ENCODE measurements at places on chromosomes 16 and 17.

GRCh38 chr17:19542247-19542646 lies 8.6 kb downstream of the SLC47A1 start:
- DNase-seq: no peak

GRCh38 chr16:23182679-23183542 lies at the start of gene SCNN1G:
Gene SCNN1G, plus strand, starts transcription at chr16:23182745. Its CDS starts 3,527 bp downstream, at chr16:23186272.
- DNase-seq: peak; percentile 33

- DNase-seq: no peak
These were observed 410.1 kb downstream of the NPIPA8 start for GRCh38 chr16:17926461-17926860.

- no peak for DNase-seq
These were observed 16.3 kb downstream of the MPP3 start for GRCh38 chr17:43816336-43817320.

GRCh38 chr17:74555427-74555940 lies 9.6 kb upstream of the CD300C start:
- no peak for DNase-seq

DNA sequence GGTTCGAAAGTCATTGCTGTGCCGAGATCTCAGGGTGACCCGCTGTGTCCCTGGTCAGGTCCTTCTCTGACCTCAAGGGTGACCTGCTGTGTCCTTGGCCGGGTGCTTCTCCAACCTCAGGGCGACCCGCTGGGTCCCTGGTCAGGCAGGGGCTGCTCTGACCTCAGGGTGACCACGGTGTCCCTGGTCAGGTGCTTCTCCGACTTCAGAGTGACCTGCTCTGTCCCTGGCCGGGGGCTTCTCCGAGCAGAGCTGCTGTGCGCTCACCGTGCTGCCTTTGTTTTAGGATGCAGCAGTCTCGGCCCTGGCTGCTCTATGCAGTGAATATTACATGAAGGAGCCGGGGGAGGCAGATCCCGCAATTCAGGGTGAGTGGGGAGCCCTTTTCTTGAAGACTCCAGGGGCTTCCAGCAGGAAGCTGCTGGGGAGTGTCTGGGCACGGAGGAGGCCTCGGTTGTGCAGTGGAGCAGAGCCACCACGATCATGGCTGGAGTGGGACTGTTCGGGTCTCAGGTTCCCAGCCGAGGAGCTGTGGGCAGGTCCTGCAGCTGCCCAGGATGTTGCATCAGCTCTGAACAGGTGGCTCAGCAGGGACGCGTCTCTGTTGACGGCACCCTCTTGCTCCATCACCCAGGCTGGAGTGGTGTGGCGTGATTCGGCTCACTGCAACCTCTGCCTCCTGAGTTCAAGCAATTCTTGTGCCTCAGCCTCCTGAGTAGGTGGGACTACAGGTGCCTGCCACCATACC lies 83.7 kb upstream of the ZNF750 start:
- no peak for DNase-seq

DNA sequence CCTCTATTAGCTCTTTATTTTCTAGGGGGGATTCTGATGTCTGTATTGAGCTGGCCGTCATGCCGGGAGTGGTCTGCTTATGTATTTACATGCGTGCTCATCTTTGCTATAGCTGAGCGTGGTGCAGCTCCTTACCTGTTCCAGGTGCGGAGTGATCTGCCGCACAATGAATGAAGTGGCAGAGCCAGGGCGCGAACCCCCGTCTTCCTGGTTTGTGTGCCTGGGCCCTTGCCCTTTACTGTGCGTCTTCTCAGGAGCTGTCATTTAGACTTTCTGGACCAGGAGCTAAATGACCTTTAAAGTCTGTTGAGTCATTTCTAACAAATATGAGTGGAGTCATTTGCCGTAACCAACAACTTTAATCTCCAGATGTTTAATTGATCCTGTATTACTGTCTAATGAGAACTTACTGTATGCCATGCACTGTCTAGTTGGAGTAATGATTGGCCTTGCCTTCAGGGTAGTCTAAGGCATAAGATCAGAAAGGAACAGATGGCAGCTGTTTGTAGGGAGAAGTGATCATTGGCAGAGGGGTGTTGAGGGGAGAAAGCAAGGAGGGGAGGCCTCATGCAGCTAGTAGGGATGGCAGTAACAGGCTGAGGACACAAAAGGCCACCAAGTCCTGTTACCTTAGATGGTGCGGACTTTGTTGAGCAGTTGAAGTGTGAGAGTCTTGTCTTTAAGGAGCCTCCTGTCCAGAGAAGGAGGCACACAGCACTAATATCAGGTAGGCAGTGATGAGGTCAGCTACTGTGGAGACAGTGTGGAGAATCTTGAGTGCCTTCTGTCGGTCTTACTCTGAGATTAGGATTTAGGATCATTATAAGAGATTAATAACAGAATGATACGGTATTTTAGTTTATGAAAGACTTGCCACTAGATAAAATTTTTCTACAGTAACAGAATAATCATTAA lies 53.9 kb downstream of the USP10 start:
- no peak for DNase-seq

DNA sequence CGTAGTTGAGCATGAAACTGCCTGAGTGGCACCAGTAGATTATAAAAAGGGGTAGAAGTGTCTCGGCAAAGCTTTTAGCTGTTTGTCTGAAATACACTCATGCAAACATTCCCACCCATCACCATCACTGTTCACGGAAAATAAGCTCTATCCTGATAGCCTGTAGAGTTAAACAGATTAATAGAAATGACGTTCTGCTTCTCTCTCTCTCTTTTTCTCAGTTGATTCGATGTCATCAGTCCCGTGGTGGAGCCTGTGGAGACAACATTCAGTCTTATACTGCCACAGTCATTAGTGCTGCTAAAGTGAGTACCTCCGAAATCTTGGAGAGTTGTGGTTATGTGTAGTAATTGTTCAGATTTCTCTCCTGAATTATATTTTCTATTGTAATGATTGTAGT lies 224.7 kb downstream of the BCAS3 start:
- no peak for DNase-seq

DNA sequence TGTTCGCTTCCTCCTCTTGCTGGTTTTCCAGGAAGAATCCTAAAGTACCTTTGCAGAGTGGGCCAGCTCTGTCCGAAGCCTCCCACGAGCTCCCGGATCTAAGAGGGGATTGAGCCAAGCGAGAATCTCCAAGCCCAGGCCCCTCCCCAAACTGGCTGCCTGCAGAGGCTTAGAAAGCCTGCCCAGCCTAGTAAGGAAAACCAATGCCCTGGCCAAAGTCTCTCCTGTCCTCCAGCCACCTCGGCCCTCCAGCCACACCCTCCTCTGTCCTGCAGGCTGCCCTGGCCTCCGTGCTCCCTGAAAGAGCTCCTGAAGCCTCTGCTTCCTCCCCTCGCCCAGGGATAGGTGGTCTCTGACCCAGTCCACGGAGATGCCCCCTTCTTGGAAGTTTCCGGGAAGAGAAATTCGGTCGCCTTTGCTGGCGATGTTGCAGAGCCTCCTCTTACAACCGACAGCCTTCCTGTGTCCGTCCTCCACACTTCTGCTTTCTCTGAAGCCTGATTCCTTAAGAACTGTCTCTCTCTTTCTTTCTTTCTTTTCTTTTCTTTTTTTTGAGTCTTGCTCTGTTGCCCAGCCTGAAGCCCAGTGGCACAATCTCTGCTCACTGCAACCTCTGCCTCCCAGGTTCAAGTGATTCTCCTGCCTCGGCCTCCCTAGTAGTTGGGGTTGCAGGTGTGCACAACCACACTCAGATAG lies 54.9 kb upstream of the TOB1 start:
- no peak for DNase-seq

DNA sequence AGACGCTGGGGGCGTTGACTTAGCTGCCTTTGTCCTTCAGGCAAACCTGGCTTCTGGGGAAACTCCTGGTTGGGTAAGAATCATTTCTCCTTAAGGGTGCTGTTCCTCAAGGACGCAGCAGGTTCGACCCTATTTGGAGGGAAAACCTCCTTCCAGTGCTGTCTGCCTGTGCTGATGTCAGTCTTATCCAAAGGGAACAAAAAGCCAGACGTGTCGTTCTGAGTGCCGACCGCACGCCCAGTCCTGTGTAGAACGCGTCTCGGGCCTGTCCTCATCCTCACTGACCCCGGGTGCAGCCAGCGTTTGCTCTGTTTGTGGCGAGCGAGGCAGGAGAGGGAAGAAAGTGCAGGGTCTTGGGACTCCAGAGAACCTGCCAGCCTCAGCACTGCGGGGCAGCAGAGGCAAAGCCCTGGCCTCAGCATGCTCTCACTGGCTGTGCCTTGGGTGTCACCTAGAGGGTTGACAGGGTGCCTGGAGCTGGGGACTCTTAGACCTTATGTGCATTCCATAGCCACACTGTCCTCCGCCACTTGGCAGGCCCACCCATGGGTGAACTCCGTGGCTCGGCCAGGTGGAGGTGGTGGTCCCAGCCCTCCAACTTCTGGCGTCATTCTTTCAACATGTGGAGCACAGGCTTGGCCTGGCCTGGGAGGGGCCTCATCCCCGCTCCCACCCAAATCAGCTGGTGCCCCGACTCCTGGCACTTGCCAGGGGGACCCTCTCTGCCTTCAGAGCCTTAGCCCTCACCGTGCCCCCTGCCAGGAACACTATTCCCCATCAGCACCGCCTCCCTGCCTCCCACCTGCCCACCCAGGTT lies 6.0 kb downstream of the SNN start:
- no peak for DNase-seq

DNA sequence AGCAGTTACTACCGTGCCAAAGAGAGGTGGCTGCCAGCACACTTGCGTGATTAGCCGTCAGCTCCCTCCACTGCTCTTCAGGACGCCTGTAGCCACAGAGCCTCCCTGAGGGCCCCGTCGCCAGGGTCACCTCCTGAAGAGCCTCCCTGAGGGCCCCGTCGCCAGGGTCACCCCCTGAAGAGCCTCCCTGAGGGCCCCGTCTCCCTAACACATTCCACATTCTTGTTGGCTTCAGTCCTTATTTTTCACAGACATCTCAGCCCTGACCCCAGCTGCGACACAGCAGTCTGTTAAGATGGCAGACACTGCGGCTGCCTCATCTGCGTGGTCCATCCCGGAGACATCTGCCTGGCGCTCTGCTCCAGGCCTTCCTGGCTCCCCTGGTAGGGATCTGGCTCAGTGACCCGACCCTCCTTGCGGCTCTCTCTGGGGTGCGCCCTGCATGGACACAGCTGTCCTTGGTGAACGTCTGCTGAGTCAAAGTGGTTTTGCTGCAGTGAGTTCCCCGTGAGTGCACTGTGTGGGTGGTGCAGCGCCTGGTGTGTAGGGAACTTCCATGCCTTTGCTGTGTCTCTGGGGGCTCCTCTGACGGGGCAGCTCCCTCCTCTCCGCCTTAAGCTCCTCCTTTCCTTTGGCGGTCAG lies 11.4 kb downstream of the ACSF3 start:
- DNase-seq: no peak

DNA sequence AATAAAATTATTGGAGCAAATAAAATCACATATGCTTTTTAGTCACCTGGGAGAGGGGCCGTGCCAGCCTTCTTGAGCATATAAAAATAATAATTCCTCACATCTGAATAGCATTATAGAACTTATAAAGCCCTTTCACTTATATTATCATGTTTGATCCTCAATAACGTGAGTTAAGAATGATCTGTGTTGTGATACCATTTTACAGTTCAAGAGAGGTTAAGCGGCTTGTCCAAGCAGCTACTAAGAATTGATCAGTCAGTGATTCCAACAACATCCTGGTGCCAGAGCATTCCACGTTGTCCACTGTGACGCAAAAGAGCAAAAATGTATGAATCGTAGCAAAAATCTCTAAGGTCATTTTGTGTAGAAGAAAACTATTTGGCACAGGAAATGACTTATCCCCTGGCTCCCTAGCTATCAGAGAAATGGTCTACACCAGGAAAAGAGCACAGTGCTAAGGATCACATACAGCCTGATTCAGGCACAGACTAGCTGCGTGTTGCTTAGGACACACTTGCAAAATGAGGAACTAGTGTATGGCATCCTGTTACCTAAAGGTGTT lies 33.0 kb downstream of the ANKFN1 start:
- no peak for DNase-seq

DNA sequence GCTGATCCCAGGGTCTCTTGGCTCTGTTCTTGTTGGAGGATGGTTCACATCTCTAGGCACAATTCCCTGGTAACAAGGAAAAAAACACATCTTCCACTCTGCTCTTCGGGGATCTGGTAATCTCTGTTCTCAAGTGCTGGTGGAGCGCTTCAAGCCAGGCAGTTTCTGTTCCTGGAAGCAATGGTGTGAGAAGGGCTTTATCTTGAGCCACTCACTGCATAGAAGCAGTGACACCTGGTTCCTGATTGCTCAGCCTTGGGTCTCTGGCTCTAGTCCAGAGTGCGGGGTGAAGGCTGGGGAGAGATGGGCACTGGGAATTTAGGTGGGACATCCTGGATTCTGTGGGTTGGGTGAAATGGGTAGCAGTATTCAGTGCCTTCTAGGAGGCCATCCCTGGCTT lies 14.1 kb downstream of the AKAP1 start:
- no peak for DNase-seq

- no peak for DNase-seq
These were observed 2.1 kb upstream of the KRTAP3-2 start for GRCh38 chr17:41001795-41002194.

GRCh38 chr17:42111871-42112551 lies 503 bp downstream of the DHX58 start:
- no peak for DNase-seq

DNA sequence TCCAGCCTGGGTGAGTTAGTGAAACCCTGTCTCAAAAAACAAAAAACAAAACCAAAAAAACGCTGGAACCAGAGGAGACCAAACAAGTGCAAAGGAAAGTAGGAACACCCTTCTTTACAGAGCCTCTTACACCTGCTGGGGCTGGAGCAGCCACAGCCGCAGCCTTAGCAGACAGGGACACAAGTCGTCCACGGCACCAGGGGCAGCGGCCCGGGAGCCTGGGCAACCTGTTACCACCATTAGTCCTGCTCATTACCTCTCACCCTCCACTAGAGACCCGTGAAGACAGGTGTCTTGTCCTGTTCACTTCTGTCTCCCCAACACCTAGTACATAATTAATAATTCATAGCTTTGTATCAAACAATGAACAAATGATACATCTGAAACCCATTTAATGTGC lies 83.6 kb downstream of the C16orf78 start:
- DNase-seq: no peak

GRCh38 chr17:1150863-1151600 lies 28.7 kb downstream of the ABR start:
- no peak for DNase-seq

- DNase-seq: no peak
These were observed 10.2 kb downstream of the CYTH1 start for GRCh38 chr17:78771758-78772382.

- DNase-seq: no peak
These were observed 1.7 kb downstream of the SLC25A10 start for GRCh38 chr17:81713556-81714411.

GRCh38 chr17:72618001-72618509 lies 474.4 kb downstream of the SLC39A11 start:
- DNase-seq: no peak

Measured in WTC11 (cell line).